NCI-H1417 (cell line): ENCODE measurements at places on chromosomes 5 and 9.

GRCh38 chr9:72158680-72159079, 9.4 kb downstream of the GDA start:
- no peak for DNase-seq

DNA sequence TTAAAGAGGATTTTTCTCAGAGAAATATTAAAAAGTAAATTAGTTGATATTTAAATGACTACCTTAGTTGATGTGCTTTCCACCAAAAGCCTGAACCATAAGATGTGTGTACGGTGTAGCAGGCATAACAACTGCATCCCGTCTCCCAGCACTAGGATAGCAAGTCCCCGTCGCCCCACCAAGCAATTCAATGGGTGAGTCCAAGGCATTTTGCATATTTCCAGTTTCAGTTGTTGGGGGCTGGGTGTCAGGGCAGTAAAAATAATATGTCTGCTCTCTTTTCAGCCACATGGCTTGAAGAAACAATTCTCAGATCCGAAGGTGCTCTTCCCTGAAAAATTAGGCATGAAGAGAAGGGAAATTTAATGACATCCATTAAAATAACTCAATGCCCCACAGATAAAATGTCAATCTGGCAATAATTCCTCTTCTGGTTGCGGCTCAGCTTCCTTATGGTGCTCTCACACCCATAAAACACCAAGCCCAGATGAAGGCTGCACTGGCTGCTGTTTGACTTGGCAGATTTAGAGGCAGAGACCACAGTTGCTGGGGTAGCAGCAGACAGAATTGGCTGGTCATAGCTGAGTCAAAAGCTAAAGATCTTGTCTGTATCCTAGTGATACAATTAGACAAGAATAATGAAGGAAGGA, 124.4 kb upstream of the ADCY2 start:
- no peak for DNase-seq

DNA sequence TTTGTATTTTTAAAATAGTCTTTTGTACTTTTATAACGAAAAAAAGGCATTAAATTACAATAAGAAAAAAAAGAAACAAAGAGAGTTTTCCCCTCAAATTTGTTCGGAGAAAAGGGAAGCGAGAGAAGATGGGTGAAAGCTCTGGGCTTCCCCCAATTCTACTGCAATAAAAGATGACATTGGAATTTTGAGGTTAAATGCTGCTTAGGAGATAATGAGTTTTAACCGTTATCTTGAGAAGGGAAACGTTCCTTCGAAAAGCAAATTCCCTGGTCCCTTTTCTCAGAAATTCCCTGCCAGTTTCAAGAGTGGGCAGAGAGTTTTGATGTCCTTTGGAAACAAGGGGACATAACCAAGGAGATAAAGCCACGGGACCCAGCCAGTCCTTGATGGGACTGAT, 18.4 kb upstream of the ERGIC1 start:
- DNase-seq = no peak

DNA sequence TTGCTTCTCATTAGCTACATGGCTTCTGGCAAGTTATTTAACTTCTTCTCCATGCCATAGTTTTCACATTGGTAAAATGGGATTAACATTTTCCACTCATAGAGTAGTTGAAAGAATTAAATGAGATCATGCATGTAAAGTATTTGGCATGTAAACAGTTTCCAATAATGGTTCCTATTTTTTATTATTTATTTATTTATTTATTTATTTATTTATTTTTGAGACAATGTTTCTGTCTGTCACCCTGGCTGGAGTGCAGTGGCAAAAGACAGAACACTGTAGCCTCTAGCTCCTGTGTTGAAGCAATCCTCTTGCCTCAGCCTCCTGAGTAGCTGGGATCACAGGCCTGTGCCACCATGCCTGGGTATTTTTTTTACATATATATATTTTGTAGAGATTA, 117.7 kb downstream of the DOCK2 start:
- no peak for DNase-seq

DNA sequence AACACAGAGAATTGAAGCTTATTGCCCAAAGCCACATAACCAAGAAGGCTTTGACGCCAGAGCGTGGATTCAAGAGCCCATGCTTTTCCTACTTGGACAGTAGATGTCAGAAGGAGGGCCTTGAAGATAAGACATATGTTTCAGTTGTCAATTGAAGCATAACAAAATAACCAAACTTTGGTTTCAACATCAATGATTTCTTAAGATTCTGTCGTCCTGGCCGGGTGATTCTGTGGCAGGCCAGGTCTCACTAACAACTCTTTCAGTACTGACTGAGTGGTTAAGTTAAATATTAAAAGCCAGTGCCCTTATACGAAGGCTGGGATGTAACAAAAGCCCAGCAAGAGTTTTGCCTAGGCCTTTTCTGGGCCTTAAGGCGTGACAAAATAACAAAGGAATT, 94.0 kb downstream of the RCL1 start:
- no peak for DNase-seq

- no peak for DNase-seq
Measured at GRCh38 chr5:151605559-151605958, 14.4 kb upstream of the FAT2 start.

- DNase-seq = no peak
Measured at GRCh38 chr5:23528677-23529076, 21.3 kb downstream of the PRDM9 start.

DNA sequence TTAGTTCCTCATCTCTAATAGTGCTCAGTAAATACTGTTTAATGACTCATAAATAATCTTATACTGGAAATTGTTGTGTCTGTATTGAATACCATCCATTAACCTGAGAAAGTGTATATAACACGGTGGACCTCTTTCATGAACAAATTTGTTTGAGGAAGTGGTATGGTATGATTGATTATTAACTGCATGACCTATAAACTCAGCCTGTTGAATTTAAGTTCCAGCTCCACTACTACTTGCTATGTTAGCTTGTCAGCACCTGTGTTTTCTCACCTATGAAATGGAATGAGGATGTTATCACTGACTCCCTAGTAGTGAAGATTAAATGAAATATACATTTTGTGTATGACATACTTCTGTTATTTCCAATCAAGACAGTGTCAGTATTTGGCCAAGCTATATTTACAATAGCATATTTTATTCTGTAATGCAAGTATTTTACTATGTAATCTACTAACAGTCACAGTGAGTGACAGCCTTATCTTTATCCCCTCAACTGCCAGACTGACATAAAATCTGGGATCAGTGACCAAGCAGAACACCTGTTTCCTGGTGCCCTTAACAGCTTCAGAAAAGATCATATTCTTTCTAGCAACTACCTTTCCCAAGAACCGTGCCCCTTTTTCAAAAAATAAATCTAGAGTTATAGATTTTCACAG, 77.3 kb upstream of the ITGA1 start:
- no peak for DNase-seq

GRCh38 chr9:136312436-136312835, 8.5 kb upstream of the CCDC187 start:
- DNase-seq = peak; percentile 59

DNA sequence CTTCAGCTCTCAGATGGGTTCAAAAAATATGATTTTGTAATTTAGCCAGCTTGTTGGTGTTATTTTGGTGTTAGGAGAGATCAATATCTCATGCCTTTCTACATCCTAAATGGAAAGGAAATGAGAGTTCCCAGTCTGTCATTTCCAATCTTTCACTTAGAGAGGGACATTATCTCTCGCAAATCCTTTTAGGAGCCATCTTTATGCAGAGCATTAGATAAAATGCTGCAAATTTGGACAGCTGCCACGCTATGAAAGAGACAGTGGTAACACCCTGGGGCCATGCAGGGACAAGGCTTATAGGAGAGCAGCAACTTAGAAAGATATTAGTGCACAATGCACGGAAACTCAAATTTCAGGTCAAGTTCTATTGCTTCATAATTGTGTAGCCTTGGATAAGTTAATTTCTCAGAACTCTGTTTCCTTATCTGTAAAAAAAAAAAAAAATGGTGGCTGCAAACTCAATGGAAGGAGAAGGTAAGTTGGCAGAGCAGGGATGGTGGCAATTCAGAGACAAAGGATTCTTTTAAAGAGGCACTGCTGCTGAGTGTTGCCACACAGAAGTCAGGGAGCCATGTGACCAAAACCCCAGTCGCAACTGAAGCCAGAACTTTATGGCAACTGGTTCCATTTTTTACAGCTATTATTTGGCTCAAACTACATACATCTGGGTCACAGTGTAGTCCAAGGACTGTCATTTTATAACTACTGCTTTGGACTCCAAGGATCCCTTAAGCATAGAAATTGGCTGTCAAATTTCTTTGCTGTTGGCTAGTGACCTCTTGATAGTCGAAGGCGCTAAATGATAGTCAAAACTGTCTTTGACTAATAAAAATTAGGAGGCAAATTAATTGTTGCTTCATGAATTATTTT, 210.2 kb downstream of the FRMD3 start:
- DNase-seq = no peak

GRCh38 chr9:98880311-98881015, 63.2 kb upstream of the COL15A1 start:
- no peak for DNase-seq

- DNase-seq = no peak
Measured at GRCh38 chr5:31962871-31963307, 211.2 kb downstream of the GOLPH3 start.

- DNase-seq = peak; percentile 56
Measured at GRCh38 chr5:168217497-168217896, 73.9 kb upstream of the WWC1 start.

DNA sequence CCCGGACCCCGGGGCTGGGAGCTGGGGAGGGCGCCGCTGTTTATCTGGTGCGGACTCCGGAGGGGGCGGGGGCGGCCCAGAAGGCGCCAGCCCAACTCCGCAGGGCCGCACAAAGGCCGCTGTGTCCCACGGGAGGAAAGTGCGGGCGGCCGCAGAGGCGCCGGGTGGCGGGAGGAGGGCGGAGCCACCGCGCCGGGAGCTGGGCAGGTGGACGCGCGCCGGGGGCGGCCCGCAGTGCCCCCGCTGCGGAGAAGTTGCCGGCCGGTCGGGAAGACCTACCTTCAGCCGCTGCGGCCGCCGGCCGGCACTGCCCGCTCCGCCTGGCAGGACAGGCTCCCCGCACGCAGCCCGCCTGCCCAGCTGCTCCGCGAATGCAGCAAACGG, 43.6 kb downstream of the NACC2 start:
- peak; percentile 64 for DNase-seq

- peak; percentile 69 for DNase-seq
Measured at GRCh38 chr5:109690242-109690974, 681 bp downstream of the MAN2A1 start.

- DNase-seq = no peak
Measured at GRCh38 chr9:4574657-4575243, 84.5 kb downstream of the SLC1A1 start.

- DNase-seq = no peak
Measured at GRCh38 chr9:135258461-135258860, 171.0 kb downstream of the OLFM1 start.

GRCh38 chr5:124408738-124409453, 337.5 kb downstream of the ZNF608 start:
- no peak for DNase-seq

DNA sequence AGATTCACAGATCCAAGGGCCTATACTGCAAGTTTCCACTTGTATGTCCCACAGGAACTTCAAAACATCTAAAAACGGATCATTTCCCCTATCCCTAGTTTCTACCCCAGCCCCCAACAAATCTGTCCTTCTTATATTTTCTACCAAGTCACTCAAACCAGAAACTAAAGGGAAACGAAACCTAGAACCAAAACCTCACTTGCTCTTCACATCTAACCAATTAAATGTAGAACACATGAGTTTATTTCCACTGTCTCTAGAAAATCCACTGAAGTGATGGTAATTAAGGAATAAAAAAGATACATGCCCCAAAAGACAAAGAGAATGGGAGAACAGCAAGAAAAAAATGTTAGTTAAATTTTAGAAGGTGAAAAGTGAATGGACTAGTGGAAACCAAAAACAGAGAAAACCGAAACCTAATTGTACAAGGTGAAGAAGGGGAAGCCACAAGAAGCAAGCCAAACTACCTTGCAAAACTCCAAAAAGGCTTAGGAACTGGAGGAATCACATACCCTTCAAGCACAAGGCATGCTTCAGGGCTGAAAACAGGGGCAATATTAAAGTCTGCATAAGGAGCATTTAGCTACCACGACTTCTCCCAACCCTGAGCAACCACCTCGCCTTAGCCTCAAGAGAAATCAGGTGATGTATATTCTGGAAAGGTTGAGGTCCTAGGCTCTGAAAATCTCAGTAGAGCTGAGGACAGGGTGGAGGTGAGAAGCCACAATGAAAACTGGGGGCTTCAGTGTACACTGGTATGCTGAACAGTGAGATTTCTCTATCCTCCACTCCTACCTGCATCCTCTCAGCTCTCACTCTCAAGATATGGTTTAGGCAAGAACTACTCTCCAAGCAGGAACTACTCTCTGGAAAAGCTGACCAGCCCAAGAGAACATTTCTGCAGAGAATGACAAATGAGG, 11.1 kb downstream of the SMU1 start:
- DNase-seq = no peak

GRCh38 chr9:118419676-118420075, 715.5 kb downstream of the TLR4 start:
- no peak for DNase-seq

DNA sequence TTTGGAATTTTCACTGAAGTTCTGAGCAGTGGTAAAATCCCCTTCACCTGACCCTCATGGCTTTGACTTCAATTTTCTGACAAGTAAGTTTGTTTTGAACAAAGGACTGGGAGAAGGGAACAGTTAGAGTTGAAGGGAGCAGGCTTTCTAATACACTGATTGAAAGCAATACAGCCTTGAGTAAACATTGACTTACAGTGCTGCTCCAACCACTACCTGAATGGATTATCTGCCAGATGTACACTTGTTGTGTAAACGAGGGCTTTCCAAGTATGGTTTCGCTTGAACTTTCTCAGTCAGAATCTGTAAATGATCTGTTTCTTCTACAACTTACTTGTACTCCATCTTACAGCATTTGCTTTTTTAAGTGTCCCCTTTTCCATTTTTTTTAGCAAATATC, 1414.9 kb upstream of the NUDT12 start:
- peak; percentile 2 for DNase-seq

DNA sequence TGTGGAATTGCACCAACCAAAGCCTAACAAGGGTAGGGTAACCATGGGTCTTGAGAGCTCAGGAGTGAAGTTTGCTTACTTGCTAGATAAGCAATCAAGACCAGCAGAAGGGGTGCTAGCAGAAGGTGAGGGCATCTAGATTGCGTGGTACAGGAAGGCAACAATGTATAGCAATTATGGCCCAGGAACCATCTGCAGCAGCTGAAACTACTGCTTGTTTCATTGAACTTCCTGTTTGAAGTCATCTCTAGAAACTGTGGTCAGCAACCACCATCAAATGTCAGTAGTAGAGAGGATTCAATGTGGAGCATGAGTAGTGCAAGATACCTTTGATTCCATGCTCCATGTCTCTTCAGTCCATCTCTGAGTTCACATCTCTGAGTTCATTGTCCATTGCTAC, 462.1 kb upstream of the GRAMD2B start:
- no peak for DNase-seq
